H4 (cell line): ENCODE measurements at places on chromosomes 7 and 10. TPM values are rescaled to one million over a fixed set of nuclear protein-coding genes. Genes with fewer than 3 reads are reported as not detected.
A peak's percentile ranks its signal among the peaks of the same experiment; 100 is the strongest.

DNA sequence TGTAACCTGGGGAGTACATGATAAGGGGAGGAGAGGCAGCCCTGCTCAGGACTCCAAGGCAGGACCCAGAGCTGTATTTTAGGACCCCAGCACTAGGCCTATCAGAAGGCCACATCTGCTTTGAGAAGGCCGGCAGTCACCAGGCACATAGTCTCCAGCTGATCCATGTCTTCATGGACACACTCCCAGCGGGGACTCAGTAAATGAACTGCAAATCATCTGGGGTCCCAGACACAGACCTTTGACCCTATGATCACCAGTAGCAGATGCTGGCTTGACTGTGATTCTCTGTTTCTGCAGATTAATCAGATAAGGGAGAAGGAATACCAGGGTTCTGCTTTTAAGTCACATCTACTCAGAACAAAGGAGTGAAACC is 341.4 kb upstream of the PODXL start:
- no peak for DNase-seq

GRCh38 chr7:13276977-13277376 is 589.5 kb downstream of the ARL4A start:
- DNase-seq: no peak

- DNase-seq: no peak
Measured at GRCh38 chr7:116403265-116403664, 96.3 kb upstream of the CAV2 start.

DNA sequence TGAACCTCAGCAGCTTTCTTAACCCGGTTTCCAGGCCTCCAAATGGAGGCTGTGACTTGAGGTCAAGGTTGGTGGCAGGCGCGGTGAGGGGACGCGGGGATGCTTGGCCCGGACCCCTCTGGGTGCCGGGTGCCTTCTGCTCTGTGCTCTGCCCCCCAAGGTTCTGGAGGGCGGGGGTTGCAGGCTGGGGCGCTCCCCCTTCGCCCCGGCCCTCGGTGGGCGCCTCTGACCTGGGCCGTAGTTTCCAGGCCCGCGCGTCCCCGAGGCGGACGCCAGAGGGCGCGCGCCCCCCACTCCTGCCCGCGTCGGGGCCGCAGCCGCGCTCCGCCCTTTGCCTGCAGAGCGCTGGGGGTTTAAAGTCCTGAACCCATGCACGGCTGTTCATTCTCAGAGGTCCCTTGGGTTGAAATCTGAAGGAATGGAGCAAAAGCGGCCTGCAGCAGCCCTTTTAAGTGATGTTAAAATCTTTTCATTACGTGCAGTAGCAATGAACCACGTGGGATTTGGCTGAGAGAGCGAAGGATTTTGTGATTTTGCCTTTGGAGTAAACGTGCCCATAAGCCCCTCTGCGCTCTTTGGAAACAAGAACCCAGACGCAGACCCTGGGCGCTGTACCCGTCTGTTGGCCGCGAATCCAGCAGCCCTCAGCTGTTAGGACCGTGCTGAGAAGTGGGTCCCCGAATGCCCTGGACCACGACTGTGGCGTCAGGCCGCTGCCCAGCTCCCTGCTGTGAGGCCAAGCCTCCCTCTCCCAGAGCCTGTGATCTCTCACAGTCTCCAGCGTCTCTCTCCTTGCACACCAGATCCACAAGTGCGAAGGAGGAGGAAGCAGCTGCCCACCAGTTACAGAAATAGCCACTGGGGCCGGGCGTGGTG is 135.0 kb downstream of the ACTR3B start:
- no peak for DNase-seq

DNA sequence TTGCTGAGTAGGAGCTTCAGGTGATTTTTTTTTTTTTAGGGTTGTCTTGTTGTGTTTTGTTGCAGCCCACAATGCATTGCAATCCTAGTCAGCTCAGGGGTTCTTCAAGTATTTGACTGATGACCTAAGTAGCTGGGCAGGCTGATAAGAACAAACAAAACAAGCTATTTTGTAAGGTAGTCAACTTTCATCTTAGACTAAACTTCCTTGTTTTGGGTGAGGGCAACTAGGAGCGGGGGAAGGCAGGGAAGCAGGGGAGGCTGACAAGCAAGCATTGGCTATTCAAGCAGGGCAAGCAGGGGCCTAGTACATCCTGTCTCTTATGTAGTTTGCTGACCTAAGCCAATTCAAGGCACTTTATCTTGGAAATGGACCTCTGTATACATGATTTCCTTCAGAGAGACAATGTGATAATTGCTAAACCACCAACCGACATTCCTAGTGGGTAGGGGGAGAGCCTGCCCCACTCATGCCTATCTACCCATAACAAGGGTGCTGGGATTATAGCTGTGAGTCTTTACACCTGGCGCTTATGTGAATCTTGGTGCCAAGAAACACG is 163.3 kb upstream of the PRKCQ start:
- DNase-seq: no peak

GRCh38 chr10:14409247-14409646 is 78.5 kb upstream of the FRMD4A start:
- no peak for DNase-seq

- no peak for DNase-seq
Measured at GRCh38 chr10:3687510-3688081, 97.4 kb downstream of the KLF6 start.

DNA sequence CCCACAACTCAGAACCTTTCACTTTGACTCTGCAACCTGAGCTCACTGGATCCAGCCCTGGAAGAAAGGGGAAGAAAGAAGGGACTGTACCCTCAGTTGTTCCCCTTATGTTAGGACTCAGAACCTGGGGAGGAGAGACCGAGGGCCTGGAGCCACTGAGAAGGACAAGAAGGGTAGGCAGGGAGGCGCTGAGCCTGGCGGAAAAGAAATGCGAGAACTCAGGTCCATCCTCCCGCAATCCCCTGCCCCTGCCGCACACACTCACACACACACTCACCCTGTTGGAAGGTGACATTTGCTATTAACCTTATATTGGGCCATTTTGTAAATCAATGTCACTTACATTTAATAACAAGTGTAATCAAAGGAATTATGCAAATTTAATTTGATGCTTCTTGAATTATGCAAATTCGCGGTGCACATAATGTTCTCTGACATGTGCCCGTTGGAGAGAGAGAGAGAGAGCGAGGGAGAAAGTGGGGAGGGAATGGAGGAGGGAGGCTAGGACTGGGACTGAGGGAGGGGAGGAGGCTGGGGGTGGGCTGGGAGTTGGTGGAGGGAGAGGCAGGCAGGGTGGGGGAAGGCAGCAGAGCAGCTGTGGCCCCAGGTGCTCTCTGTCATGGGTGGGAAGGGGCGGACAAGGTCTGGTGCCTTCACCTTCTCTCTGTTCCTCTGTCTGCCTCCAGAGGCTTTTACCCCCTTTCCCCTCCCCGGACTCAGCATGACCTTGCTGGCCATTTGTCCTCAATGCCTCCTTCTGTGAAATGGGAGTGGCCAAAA is 99.6 kb upstream of the PAX2 start:
- DNase-seq: no peak

GRCh38 chr10:7813481-7813880 is 4.8 kb upstream of the TAF3 start:
- no peak for DNase-seq

GRCh38 chr10:3420527-3421469 is 248.2 kb upstream of the PITRM1 start:
- DNase-seq: no peak

- DNase-seq: no peak
Measured at GRCh38 chr10:114307731-114308130, 68.7 kb downstream of the VWA2 start.

- DNase-seq: no peak
Measured at GRCh38 chr7:92769394-92769699, 67.0 kb downstream of the CDK6 start.

- DNase-seq: no peak
Measured at GRCh38 chr7:83861876-83862275, 212.9 kb upstream of the SEMA3E start.

GRCh38 chr10:86523348-86523747 is 1.8 kb upstream of the WAPL start:
- no peak for DNase-seq

- no peak for DNase-seq
Measured at GRCh38 chr7:158894825-158895224, 38.5 kb downstream of the DYNC2I1 start.

- DNase-seq: no peak
Measured at GRCh38 chr7:78178319-78178718, 379.7 kb downstream of the PHTF2 start.

GRCh38 chr7:107580716-107581383 is 804 bp downstream of the BCAP29 start:
- DNase-seq: no peak

DNA sequence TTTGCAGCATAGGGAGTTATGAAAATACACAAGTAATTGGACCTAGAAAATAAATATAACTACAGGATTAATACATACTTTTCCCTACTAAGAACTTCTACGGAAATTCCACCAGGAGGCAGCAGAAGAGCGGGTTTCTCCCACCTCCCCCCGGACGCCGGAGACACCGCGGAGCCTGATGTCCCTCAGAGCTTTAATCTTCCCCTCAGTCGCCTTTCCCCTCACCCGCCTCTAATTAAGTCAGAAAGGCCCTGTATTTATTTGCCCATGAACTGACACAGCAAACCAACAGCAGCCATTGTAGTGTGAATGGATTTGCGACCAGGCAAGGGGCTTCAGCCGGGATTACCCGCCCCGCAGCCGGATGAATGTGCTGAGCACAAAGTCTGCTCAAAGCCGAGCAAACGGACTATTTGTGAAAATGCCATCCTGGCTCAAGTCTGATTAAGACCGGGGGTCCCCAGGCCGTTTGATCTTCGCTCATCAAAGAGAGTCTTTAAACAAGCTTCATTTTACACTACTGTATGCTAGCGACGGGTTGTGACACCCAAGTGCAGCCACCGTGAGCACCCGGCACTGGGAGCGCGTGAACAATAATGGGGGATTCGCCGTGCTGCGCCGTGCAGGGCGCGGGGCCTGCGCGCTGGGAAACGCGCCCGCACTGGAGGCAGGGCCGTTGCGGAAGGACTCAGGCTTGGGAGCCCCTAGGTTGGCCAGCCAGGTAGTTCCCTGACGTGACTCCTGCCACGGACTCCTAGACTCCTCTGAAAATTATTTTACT is 5.6 kb upstream of the DKK1 start:
- peak; percentile 44 for DNase-seq

DNA sequence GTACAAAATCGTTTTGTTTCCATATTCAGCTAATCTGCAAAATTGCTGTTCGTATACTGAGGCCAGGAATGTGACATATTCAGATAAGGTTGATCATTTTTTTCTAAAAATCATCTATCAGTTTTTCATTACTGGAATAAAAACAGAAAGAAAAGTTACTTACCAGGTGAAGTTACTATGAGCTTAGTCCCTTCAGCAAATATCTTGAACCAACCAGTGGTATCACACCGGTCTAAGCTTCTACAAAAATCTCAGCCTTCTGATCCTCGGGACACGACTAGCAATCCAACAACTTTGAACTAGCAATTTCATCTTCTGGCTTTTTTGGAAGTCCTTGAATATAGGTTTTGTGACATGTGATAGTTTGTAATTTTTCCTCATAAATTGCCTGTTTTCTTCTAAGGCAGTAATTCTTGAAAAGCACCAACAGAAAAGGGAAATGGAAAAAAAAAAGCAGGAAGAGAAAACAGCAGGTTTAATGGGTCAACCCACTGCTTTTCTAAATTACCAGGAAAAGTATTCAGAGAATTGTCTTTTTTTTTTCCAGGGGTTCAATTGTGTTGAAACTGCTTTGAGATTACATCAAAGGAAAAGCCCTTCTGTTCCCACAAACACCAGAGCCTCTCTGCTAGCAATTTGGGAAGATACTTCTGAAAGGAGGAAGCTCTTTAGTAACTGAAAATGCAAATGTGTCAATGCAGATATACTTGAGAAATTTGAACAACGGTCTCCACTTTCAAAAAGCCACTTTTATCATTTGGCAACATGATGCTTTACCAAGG is 2.9 kb upstream of the TARP start:
- no peak for DNase-seq

DNA sequence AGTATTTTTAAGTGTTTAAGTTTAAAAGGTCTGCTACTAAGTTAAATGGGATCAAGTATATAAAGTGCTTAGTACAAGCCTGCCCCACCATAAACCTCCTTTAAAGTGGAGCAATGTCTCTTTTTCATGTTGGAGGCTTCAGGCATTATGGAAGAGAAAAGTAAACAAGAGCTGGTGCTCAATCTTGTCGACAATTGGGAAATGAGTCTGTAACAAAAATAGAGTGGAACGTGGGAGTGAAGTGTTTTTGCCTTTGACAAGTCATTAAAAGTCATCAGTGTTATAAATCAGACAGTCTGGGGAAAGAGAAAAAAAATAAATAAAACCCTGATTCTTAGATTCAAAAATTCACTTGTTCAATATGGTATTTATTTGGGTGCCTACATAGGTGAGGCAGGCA is 44.7 kb downstream of the DNAJC12 start:
- DNase-seq: no peak

DNA sequence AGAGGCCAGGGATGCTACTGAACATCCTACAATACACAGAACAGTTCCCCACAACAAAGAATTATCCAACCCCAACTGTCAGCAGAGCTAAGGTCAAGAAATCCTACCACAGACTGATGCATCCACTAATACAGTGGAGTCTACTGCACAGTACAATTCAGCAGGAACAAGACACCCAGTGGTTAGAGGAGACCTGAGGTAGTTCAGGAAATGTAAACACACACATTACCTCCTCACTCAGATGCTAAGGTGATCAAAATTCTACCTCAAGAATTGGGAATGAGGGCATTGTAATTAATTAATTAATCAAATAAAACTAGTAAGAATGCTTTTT is 91.4 kb downstream of the ZFAND4 start:
- DNase-seq: no peak

DNA sequence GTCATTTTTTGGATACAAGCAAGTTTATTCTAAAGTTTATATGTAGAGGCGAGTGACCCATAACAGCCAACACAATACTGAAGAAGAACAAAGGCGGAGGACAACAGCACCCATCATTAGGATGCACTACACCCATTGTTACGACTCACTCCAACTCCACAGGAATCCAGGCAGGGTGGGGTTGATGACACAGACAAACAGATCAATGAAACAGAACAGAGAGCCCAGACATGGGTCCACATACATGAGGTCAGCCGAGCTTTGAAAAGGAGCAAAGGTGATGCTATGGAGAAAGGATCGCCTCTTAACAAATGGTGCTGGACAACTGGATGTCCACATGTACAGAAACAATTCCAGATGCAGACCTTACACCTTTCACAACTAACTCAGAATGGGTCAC is 426.4 kb downstream of the PTPRN2 start:
- DNase-seq: no peak

The TFPI2 gene
- 16.0 and 18.0 TPM in 2 replicates for total RNA-seq

The SORCS1 gene
- total RNA-seq: 0.35 TPM in 1 of 2 replicates, not detected in the other

The CLDN4 gene
- total RNA-seq: 1.2 and 4.0 TPM in 2 replicates

The ACTL6B gene
- not detected in 2 replicates for total RNA-seq

The CRYGN gene
- total RNA-seq: not detected in 2 replicates

The LRRC18 gene
- total RNA-seq: 0.06 TPM in 1 of 2 replicates, not detected in the other

The NEUROG3 gene
- total RNA-seq: 0.14 TPM in 1 of 2 replicates, not detected in the other

The NPY4R gene
- not detected in 2 replicates for total RNA-seq

The SRRM3 gene
- total RNA-seq: 3.8 and 4.8 TPM in 2 replicates

The CPA4 gene
- 6.8 and 22.7 TPM in 2 replicates for total RNA-seq

The OR2A5 gene
- not detected in 2 replicates for total RNA-seq

The LRRC17 gene
- 20.2 and 20.8 TPM in 2 replicates for total RNA-seq

The CALML3 gene
- not detected in 2 replicates for total RNA-seq

The NKX2-3 gene
- total RNA-seq: not detected in 2 replicates

The NPC1L1 gene
- 0.10 TPM in 1 of 2 replicates, not detected in the other for total RNA-seq

The WASHC2A gene
- 12.8 and 13.8 TPM in 2 replicates for total RNA-seq
